ENCODE measurements at places on chromosomes 1 and 21.
A peak's percentile ranks its signal among the peaks of the same experiment; 100 is the strongest.

- DNase-seq: no peak
Measured at GRCh38 chr1:2462819-2463218, 13.3 kb upstream of the PLCH2 start.

DNA sequence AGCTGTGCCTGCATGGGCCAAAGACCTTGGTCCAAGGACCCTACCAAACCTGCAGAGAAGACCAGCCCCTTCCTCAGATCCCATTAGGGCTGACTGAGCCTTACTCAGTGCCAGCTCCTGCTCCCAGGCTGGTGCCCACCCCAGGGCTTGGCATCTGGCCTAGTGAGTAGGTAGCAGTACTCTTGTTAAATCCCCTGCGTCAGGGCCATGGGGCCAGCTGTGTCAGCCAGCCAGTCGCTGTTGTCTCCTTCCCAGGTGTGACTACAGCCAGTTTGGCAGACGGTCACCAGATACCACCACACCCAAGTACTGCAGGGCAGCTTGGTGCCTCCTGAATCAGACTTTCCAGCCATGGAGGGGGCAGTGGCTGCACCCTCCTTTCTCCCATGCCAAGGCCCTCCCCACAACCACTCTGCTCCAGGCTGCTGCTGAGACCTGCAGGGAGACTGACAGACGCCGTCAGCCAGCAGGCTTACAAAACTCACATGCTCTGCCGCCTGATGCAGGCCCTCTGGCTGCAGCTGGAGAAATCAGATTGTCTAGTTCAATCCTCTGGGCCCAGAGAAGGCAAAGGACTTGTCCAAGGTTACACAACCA, 3.0 kb downstream of the TENT5B start:
- no peak for DNase-seq

GRCh38 chr1:229027622-229028182, 243.2 kb upstream of the RAB4A start:
- DNase-seq: no peak

- peak; percentile 64 for DNase-seq
Measured at GRCh38 chr1:119008483-119009311, 20.6 kb upstream of the TBX15 start.

DNA sequence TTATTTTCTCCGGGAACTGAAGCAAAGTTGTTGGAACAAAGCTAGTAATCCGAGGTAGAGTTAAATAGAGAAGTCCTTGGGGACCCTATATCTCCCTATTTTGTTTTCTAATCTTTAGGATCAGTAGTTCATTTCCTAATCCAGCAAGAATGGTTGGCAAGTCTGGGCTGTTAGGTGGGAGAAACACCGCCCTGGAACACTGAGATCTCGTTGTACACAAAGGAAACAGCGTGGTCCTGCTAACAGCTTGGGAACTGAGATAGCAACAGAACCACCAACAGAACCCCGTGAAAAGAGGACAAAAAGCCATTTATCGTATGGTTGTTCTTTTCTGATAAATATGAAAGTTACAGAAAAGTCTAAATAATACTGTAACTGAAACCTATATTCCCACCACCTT, 121.9 kb upstream of the CDC42BPA start:
- DNase-seq: peak; percentile 72

DNA sequence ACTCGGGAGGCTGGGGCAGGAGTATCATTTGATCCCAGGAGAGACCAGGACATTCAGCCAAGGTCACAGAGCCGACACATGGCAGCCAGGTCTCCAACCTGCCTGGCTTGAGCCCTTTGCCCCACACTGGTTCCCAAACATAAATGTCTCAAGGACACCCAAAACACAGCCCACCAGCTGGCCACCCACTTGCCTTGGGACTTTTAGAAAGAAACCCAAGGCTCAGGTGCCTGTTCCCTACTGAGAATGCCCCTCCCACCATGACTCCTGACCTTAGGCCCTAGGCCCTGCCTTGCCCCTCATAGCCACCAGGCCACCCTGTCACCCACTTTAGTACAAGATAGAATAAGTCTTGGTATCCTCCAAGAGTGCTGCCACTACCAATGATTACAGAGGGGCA, 41.9 kb upstream of the LRP8 start:
- no peak for DNase-seq

Data from hematopoietic multipotent progenitor cell treated with erythropoietin and hydrocortisone succinate and interleukin-3 and kit ligand, for 8 days (in vitro differentiated cells).